ENCODE measurements at places on chromosomes 1 and 21. TPM values are rescaled to one million over a fixed set of nuclear protein-coding genes. Genes with fewer than 3 reads are reported as not detected.

DNA sequence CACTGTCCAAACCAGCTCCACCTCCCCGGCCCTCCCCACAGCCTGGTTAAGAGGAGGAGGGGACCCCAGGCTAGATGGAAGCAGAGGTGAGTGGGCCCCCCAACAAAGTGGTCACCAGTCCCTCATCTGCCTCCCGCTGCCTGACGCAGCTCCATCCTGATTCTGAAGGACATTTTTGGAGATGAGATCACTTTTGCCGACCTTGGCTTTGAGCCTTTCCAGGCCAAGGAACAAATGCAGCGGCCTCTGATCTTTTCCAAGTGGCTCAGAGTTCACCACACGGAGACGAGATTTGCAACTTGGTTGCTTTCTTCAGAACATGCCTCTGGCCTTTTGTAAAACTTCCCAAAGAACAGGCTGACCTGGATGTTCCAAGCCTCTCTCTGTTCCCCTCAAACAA is 223.1 kb downstream of the NPHP4 start:
- no peak overlapping the region for H3K27ac ChIP-seq
- no peaks in the 10 kb centered on the region for H3K4me1 ChIP-seq
- peak; percentile 25 for DNase-seq
- no peaks in the 10 kb centered on the region for H3K36me3 ChIP-seq
- H3K27me3 ChIP-seq = no peaks in the 10 kb centered on the region

- no peak for DNase-seq
- H3K36me3 ChIP-seq = no peaks in the 10 kb centered on the region
These were observed 39.8 kb downstream of the SNAP47 start for GRCh38 chr1:227774821-227775661.

The EDEM3 gene
- 29.4 TPM for total RNA-seq

The CLCA1 gene
- not detected for total RNA-seq

- no peaks in the 10 kb centered on the region for H3K4me1 ChIP-seq
- no peak overlapping the region for H3K27ac ChIP-seq
- no peak for DNase-seq
- no peaks in the 10 kb centered on the region for H3K27me3 ChIP-seq
- no peak overlapping the region for H3K4me3 ChIP-seq
These were observed 442.8 kb downstream of the SETD4 start for GRCh38 chr21:35617491-35617890.

DNA sequence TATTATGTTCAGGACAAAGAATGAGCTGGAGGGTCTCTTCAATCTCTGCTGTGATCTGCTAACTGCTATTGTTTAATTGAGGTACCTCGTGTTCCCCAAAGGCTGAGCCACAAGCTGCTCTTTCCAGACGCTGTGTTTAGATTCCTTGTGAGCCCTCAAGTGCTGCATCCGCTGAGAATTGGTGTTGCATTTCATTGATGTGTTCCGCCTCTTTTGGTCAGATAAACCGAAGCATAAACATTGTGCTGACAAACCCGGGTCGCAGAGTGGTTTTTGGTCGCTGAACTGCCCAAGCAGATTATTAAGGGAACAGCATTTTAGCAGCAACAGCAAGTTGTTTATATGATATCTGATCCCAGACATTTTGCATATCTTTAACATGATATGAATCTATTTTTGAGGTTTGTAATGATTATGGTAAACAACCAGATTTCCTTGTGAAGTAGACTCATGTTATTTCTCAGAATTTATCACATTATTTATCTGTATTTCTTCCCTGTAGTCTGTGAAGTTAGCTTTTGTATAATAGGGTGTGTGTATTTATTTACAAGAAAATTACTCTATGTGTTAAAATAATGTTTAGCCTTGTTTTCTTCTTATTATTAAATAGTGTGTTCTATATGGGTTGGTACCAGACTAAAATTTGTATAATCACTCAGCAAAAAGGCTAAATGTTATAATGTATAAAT is 217.2 kb upstream of the C1orf105 start:
- H3K27me3 ChIP-seq = no peaks in the 10 kb centered on the region
- no peaks in the 10 kb centered on the region for H3K4me1 ChIP-seq
- H3K4me3 ChIP-seq = no peak overlapping the region
- H3K36me3 ChIP-seq = no peaks in the 10 kb centered on the region
